Smooth muscle cell of trachea (primary cell): ENCODE measurements at places on chromosomes 3 and 15. TPM values are rescaled to one million over a fixed set of nuclear protein-coding genes. Genes with fewer than 3 reads are reported as not detected.

The AADAC gene
- 0.33 TPM in 1 of 2 replicates, not detected in the other for total RNA-seq

The DGKG gene
- total RNA-seq = 0.17 and 0.87 TPM in 2 replicates

The ANKRD34C gene
- not detected in 2 replicates for total RNA-seq

The CAMP gene
- not detected in 2 replicates for total RNA-seq

The CCR9 gene
- total RNA-seq = not detected in 2 replicates

The GABRB3 gene
- 1.8 and 3.3 TPM in 2 replicates for total RNA-seq

The COL8A1 gene
- 45.4 and 72.6 TPM in 2 replicates for total RNA-seq

The LYZL4 gene
- not detected in 2 replicates for total RNA-seq

The KBTBD12 gene
- total RNA-seq = not detected in 2 replicates

The CPN2 gene
- total RNA-seq = not detected in 2 replicates

The EPHB1 gene
- total RNA-seq = under 0.01 and 0.15 TPM in 2 replicates
